Activated CD8-positive, alpha-beta memory T cell treated with anti-CD3 and anti-CD28 coated beads, Interleukin-2, amount 50 U/mL, for 4 hours (primary cell): ENCODE measurements at places on chromosomes 11 and 22.

GRCh38 chr22:41915035-41915785 lies at the start of gene SHISA8:
Gene SHISA8, minus strand, starts transcription at chr22:41915074. Its CDS starts 407 bp downstream, at chr22:41914667.
- DNase-seq, result peak; percentile 69

- DNase-seq, result no peak
These were observed 26.8 kb downstream of the TENM4 start for GRCh38 chr11:79414041-79414440.

DNA sequence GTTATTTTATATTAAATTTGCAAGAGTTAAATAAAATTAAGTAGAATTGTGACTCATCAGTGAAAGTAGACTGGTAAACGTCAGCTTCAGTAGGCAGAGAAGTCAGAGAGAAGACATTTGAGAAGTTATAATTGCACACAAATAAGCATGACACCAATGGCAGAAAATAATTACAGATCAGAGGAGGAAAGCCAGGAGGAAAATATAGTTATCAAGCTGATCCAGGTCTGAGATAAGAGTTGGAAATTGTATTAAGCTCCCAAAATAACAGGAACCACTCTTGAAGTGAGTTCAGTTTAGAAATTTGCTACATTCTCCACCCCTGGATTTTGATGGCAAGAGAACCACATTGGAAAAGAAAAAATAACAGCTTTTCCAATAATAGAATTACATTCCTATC lies 533.8 kb upstream of the CHORDC1 start:
- DNase-seq, result no peak

GRCh38 chr11:69272831-69273485 lies 21.0 kb upstream of the MYEOV start:
- no peak for DNase-seq

- DNase-seq, result no peak
These were observed 36.1 kb downstream of the CLPB start for GRCh38 chr11:72398058-72398758.

GRCh38 chr22:20839837-20840645 lies 18.6 kb downstream of the PI4KA start:
- DNase-seq, result no peak
